ENCODE measurements at places on chromosomes 4 and X.

DNA sequence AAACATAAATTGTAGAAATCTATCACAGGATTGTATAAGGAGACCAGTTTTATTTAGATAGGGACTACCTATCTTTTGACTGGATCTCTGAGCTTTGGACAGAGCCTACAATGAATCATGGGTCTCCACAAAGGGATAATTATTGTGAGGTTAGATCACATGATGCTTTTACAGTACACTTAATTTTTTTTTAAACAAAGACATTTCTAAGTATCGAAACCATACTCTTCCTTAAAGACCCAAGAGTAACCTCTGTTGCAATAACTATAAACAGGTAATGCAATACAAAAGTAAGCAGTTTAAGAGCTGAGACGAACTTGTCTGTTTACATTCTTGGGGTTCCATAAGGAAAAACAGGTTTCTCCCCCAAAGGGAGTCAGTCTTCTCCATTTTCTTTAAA, 64.3 kb upstream of the GABRE start:
- no peak for ATAC-seq

DNA sequence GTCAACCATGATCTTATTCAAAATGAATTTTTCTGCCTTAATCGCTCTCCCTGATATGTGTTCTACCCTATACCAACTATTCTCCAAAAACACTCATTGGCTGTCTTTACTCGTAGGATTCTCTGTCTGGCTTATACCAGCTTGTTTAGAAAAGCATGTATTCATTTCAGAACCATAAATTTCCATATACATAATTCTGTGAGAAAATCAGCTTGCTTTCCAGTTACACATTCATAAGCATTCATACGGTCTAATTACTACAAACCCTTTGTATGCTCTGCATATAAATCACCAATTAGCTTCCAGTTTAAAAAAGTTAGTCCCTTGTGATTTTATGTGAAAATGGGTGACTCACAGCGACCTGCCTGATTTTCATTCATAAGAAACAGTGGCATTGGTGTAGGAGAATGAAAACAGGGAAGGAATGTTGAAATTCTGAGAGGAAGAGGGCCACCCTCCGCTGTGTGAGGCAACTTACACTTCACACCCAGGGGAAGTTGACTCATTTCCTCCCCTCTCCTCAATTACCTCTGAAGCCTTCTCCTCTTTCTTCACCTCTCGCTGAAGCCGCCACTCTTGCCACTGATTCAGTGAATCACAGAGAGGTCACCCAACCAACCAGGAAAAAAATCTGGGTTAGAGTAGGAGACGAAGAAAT, 63.3 kb downstream of the MEPE start:
- no peak for ATAC-seq

DNA sequence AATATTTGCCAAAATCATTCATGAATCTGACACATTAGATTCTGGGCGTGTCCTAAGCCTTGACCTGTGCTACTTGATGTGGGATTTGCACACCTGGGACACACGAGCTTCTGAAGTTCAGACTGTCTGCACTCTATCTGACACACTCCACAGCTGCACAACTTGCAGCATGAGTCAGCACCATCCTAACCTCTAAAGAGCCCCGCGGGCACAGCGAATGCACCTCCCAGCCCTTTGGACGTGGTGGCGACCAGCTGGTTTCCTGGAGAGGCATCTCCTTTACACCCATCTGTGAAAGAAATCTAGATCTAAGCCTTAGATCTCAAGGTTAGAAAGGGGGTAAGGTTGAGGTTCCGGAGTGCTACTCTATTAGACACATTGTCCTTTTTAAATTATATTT, 69.2 kb downstream of the SORBS2 start:
- ATAC-seq: no peak

DNA sequence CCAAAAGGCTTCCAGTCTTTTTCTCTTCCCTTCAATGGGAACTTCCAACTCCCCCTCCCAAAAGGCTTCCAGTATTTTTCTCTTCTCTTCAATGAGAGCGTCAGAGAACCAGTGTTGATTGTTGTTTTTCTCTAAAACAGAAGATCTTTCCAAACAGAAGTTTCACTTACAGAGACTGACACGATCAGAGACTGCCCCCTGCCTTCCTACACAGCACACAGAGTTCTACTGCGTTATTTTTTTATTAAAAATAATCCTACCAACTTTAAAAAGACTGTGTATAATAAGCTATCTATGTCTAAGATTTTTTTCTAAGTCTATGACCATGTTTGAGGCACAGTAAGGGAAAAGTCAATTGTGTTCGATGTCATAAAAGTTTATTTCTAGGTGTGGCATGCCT, 3.5 kb upstream of the HTR2C start:
- no peak for ATAC-seq

DNA sequence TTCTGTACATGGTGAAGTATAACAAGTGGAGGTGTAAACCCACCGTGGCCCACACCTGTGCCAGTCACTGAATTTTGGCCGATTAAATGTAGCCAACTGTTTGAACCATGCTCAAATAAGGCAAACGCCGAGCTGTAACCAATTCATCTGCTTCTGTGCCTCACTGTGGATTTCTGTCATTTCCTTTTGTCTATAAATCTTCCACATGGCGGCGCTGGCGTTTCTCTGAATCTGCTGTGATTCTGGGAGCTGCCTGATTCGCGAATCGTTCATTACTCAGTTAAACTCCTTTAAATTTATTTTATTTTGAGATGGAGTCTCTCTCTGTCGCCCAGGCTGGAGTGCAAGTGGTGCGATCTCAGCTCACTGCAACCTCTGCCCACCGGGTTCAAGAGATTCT, 19.2 kb downstream of the SUPT20HL2 start:
- no peak for ATAC-seq

- ATAC-seq: no peak
These were observed 97.8 kb upstream of the ANK2 start for GRCh38 chr4:112951362-112952312.

DNA sequence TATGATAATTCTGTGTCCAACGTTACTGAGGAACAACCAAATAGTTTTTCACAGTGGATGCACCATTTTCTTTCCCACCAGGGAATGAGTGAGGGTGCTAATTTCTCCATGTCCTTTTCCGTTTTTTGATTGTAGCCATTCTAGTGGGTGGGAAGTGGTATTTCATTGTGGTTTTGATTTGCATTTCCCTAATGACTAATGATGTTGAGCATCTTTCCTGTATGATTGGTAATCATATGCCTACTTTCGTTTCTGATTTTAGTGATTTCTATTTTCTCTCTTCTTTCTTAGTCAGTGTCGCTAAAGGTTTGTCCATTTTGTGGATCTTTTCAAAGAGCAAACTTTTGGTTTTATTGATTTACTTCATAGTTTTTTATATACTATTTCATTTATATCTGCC, 32.1 kb upstream of the TEX13D start:
- no peak for ATAC-seq

DNA sequence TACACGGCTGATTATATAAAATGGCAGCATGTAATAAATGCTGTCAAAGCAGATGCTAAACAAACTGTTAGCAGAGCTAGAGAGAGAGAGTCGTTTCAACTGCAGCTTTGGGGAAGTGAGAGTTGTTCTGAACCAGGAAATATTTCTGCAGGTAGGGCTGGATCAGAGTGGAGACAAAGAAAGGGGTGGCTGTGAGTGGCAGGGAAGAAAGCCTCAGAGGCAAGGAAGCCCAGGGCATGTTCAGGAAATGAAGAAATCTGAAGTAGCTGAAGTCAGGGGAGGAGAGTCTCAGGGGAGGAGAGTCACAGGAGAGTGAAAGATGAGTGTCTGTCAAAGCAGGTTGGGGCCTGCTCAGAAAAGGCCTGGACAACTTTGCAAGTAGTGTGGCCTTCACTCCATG, 48.4 kb upstream of the RPS6KA3 start:
- ATAC-seq: no peak

- ATAC-seq: no peak
These were observed 61.9 kb downstream of the TET2 start for GRCh38 chr4:105208561-105208960.

DNA sequence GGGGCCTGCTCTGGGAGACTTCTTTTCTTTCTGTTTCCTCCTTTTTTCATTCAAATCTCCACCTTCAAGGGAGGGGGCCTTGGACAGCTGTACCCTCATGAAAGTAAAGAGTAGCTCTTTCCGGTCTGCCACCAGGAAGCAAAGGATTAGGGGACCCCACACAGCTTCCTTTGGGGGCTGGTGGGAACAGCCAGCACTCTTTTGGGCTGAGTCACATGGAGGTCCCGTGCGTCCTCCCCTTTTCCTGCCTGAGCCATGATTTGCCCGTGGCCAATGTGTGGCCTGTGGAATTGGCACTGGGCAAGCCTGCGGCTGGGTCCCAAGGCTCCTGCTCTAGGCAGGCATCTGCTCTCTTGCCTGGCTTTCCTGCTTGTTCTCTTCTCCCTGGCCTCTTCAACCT, 65.5 kb downstream of the FHDC1 start:
- no peak for ATAC-seq

DNA sequence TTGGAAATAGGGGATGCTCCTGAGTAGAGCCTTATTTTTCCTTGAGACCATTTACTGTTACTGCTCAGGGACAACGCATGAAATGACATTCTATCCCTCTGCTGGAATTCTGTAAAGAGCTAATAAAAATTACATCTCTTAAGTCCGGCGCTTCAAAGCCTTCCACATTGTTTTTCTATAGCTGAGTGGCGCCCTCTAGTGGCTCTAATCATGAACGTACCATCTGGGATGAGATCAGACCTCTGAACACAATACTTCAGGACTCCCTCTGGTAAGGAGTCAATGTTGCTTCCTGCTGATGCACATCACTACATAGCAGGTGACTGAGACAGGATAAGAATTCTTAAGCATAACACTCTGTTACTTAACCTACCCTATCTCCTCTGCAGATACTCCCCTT, 6.0 kb downstream of the HMGN5 start:
- ATAC-seq: no peak

DNA sequence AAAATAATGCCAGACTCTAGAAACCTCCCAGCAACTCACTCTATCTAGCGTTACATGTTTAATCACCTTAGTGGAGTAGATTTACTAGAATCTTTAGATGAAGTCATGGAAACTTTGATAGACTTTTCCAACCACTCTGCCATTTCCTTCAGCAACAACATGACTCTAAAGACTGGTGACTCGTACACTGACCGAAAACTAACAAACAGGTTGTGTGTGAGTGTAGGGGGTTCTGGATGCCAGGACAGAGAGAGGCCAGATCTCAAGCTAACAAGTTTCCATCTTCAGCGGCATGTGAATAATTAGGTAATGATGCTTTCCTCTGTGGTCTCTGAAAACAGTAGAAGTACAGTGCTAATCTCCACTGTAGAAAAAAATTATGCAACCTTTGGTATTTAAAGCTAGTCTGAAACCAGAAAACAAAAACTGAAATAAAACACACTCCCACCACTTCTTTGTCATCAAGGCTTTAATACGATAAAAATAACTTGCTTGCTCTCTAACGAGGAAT, 286.4 kb downstream of the PRDM5 start:
- no peak for ATAC-seq

GRCh38 chr4:1767061-1767769, 25.9 kb upstream of the FGFR3 start:
- no peak for ATAC-seq

DNA sequence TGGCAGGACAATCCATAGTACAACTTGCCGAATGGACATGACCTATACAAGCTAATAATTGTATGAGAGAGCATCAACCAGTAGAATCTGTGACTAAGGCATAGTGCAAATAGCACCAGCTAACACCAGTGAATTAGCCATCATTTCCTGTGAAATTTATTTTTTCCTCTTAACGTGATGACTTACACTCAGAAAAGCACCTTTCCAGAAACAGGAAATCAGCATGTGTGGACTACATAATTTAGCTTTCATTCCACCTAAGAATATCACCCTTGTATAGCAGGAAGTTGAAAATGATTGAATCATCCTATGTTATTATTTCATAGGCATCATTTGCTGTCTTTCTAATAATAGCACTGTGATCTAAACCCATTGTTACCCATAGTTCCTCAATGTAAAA, 1393.4 kb upstream of the PCDH7 start:
- ATAC-seq: no peak

DNA sequence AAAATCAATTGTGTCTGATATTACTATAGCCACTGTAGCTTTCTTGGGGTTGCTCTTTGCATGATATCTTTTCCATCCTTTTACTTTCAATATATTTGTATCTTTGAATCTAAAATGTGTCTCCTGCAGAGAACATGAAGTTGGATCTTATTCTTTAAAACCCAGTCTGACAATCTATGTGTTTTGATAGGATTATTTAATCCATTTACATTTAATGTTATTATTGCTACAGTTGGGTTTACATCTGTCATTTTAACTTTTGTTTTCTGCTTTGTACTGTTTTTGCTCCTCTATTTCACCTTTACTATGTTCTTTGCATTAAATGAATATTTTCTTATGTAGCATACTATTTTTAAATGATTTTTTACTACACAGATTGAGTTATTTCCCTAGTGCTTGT, 230.9 kb downstream of the ANTXR2 start:
- no peak for ATAC-seq

GRCh38 chr4:12118651-12119213, 690.0 kb upstream of the HS3ST1 start:
- ATAC-seq: peak; percentile 51

DNA sequence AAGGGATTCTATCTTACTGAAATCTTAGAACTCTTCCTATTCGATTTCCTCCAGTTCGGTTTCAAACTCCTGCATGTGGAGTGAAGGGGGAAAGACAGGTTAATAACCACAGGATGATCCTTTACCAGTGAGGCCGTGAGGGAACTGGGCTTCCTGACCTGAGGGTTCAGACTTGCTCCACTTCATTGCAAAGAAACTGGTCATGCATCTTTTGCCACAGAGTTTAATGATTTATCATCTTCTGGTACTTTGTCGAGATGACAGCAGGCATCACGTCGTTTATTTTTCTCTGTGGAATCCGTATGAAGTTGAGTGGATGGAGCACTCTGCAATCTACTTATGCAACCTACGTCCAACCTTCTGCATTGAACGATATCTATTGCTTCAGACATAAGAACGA, 145.9 kb upstream of the NLGN4X start:
- no peak for ATAC-seq

- ATAC-seq: no peak
These were observed 2.8 kb upstream of the ZNF718 start for GRCh38 chr4:121408-122084.

DNA sequence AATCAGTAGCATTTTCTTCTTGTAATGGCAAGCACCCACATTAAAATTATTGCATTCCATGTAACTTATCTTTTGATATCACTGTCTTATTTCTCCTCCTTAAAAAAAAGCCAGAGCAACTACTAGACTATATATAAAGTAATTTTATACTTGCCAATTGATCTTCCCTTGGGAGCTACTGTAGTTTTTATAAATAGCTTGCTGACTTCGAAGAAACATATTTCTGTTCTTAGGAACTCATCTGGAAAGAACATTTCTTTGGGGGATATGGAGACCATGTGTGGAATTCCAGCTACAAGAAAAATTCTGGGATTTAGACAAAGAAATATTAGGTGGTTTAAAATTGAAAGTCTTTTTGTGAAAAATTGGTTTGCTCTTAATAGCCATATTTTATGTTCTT, 94.9 kb downstream of the BMPR1B start:
- ATAC-seq: no peak

- no peak for ATAC-seq
These were observed 347.1 kb upstream of the GATB start for GRCh38 chr4:152107736-152108500.

Data from activated CD4-positive, CD25-positive, alpha-beta regulatory T cell treated with anti-CD3 and anti-CD28 coated beads, Interleukin-2, amount 50 U/mL, for 24 hours (primary cell).